ENCODE measurements at places on chromosomes 5 and 9.

DNA sequence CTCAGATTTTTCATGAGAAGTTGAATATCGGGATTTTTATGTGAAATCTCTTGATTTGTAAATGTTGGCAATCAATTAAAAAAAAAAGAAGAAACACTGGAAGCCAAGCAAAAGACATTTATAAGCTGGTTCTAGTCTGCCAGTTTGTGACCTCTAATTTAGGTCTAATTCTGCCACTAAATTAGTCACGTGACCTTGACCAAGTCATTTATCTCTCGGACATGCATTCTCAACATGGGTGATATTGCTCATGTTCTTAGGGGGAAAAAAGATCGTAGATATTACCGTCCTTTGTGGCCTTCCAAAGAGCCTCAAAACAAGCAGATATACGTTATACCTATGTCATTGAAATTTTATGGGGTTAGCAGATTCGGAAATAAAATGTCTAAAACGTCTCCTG is 52.9 kb upstream of the PTPDC1 start:
- no peak for DNase-seq

- no peak for DNase-seq
These were observed 48.1 kb upstream of the COL5A1 start for GRCh38 chr9:134593286-134594077.

DNA sequence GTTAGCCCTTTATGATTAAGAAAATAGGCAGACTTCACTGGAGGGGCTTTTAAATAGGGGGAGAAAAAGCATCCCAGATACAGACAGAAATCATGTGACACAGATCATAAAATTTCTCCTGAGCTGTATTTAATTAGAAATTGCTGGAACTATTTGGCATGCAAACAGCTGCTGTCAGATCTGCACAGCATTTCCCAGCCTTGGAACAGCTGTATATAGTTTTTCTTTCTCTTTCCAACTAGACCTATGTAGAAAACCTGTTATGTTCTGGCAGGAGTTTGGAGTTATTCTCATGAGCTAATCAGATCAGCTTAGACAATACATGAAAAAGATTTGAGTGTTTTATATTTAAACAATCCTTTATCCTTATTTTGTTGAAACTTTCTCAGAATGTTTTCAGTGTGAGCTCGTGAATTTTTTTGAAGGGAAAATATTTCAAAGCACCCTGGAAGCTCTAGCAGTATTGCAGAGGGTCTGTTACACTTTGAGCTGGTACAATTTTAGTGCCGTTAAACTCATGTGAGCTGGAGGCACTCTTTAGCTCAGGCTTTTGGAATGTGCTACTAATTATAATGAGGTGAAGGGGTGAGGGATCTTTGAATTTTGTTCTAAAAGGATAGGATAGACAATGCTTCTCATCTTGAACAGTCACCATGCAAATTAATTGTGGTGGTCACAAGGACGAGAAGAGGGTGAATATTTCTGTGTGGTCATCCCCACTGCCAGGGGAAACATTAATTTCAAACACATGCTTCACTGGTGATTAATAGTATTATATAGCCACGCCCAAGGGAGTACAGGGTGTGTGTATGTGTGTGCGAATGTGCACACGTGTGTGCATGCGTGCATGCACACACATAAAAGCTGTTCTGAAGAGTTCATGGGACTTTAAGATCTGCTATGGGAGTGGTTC is 239.4 kb upstream of the FBXL7 start:
- no peak for DNase-seq

DNA sequence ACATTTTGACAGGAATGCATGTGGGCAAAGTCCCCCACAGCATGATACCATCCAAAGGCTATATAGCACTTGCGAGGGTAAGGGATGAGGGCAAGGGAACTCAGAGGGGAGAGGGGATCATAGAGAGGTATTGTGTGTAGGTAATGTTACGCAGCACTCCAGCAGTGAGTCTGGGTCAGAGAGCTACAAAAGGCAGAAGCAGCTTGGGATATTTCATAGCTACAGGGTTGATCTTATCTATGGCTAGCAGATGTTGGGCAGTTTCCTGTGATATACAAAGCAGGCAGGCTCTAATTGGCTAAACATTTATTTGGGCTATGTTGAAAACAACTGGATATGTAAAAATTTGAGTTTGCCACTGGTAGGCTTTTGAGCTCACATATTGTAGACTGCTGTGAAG is 17.8 kb upstream of the SLCO4C1 start:
- DNase-seq = no peak

DNA sequence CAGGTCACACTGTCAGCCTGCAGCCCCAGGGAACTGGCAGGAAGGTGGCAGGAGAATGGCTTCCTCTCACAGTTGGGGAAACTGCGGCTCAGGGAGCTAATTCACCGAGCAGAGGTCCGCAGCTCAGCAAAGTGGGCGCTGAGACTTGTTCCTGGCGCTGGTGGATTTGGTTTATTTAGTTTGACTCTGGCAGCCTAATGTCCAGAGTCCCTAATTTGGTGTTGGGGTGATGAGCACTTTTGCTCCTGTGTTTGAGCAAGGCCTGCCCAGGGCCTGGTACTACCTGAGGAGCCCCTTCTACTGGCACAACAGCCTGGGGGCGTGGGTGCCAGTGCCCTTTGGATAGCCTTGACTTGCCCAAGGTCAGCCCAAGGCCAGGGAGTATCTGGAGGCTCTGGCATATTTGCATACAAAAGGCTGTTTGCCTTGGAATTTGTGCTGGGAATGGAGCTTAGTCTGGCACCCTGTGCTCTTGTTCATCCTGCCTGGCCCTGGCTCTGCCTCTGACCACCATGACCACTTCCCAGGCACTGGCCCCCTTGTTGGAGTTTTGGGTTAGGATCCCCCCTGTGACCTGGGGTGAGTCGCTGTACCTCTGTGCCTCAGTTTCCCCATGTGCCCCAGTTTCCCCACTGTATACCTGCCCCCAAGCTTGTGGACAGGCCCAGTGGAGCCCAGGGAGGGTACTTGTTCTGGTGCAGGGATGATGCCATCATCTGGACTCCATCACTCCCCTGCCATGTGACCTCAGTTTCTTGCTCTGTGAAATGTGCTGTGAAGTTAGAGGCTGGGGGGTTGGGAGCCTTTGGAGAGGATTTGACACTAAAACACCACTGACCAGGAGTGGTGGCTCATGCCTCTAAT is 1.4 kb downstream of the SUSD3 start:
- no peak for DNase-seq

GRCh38 chr5:176653401-176654385 is 6.4 kb downstream of the TSPAN17 start:
- no peak for DNase-seq

GRCh38 chr5:151351671-151352070 is 4.3 kb upstream of the SLC36A2 start:
- no peak for DNase-seq

GRCh38 chr5:87081016-87081415 is 186.7 kb upstream of the RASA1 start:
- no peak for DNase-seq

GRCh38 chr9:4563105-4563504 is 72.8 kb downstream of the SLC1A1 start:
- DNase-seq = no peak

- no peak for DNase-seq
These were observed 290.8 kb downstream of the TRPM3 start for GRCh38 chr9:70830618-70831017.

DNA sequence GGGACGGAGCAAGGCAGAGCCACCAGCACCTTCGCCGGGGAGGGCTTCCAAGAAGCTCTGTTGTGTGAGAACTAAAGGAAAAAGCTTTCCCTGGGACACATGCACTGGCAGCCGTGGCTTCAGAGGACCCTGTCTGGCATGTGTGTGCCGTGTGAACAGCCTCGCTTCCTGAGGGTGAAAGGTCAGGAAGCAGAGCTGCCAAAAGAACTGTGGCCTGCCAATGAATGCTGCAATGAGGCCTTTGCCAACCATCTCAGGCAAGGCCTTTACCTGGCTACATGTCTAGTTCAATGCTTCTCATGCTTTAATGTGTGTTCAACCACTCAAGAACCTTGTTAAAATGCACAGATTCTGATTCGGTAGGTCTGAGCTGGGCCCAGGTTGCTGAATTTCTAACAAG is 53.5 kb downstream of the NIPSNAP3B start:
- DNase-seq = no peak

DNA sequence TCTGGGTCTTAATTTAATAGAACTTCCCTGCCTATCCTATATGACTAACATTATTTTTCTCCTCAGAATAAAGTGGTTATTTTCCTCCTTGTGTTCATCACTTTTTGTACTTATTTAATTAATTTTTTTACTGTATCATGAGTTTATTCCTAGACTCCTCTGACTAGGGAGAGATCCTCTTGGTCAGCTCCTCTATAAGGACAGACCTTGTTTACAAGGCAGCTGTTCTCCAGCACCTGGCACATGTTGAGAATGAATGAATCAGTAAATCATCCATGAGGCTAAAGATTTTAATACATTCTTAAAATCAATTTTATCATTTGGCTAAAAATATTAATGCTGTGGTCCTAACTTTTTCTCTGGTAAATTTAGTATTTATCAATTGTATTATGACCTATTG is 139.8 kb downstream of the NUDT12 start:
- DNase-seq = no peak

DNA sequence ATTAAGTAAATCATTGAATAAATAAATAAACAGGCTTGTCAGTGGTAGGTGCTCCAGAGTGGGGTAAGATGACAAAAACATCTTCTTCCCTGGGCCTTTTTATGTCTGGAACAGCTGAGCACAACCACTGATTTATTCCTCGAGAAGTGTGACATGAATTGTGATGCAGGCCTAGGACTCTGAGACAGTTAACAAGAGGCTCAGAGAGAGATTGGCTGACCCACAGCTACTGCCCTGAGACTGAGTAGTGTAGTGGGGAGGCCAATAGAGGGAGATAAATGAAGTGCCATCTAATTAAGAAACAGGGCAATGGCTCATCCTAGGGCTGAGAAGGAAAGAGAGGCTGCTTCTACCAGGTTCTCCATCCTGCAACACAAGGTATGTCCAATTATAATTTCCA is 369.3 kb upstream of the TRPC7 start:
- DNase-seq = no peak

DNA sequence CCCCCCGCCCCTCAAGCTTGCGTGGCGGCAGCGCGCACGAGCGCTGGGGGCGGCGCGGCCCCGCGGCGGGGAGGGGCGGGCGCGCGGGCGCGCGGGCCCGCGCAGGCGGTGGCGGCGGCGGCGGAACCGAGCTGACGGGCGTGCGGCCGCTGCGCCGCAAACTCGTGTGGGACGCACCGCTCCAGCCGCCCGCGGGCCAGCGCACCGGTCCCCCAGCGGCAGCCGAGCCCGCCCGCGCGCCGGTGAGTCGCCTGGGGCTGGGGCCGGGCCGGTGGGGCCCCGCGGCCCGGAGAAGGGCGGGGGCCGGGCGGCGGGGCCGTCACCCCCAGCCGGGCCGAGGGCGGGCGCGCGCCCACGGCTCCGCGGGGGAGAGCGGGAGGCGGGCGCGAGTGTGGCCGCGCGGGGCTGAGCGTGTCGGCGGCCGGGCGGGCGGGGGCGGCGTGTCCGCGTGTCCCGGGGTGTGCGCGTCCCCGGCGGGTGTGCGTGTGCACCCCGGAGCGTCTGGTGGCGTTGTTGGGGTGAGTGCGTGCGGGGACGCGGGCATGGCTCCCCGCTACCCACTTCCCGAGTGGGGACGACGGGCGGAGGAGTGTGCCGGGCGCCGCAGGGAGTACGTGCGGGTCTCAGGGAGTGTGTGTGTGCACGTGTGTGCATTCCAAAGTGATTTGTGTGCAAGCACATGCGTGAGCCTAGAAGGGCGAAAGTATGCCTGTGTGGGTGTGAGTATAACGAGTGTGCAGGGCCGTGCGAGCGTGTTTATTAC is at the start of gene NEK6:
NEK6 (plus strand) TSS at position 106 of the 763 bp plus-strand sequence. CDS start 44,016 bp downstream, outside the sequence.
- DNase-seq = peak; percentile 17

DNA sequence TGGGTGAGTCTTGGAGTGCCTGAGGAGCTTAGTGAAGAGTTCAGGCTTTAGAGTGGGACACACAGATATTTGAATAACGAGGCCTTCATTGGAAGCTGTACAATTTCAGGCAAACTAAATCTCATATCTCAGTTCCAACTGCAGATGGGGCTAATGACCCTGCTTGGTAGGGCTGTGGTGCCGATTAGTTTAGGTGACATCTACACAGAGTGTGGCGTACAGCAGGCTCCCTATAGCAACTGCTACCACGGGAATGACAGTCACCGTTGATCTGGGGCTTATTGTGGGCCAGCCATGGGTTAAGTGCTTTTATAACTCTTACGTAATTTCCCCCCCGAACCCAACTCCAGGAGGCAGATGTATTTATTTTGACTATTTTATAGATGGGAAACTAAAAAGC is 70.8 kb downstream of the FAT2 start:
- no peak for DNase-seq

- no peak for DNase-seq
These were observed 181.2 kb upstream of the POU5F2 start for GRCh38 chr5:93922551-93922950.

GRCh38 chr5:122447072-122447471 is 135.0 kb downstream of the SNCAIP start:
- DNase-seq = no peak

DNA sequence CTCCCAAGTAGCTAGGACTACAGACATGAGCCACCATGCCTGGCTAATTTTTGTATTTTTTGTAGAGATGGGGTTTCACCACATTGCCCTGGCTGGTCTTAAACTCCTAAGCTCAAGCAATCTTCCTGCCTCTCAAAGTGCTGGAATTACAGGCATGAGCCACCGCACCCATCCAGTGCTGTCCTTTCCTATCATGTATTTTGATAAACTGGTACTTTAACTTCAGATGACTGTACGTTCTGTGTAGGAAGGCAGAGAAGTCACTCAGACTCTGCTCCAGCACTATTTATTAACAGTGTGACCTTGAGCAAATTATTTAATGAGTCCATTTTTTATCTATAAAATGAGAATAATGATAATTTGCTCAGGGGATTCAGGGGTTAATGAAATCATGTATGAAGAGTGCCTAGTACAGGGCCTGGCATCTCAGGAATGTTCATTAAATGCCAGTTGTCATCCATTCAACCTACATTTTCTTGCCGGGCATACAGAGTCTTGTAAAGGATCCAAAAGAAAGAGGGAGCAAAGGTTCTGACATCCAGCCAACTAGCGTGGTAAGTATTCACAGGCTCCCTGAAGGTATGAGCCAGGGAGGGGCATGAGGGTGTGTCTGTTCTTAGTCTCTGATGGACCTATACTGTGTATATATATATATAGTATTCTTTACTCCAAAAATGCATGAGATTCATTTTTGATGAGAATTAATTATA is 201.9 kb downstream of the PBX3 start:
- no peak for DNase-seq

DNA sequence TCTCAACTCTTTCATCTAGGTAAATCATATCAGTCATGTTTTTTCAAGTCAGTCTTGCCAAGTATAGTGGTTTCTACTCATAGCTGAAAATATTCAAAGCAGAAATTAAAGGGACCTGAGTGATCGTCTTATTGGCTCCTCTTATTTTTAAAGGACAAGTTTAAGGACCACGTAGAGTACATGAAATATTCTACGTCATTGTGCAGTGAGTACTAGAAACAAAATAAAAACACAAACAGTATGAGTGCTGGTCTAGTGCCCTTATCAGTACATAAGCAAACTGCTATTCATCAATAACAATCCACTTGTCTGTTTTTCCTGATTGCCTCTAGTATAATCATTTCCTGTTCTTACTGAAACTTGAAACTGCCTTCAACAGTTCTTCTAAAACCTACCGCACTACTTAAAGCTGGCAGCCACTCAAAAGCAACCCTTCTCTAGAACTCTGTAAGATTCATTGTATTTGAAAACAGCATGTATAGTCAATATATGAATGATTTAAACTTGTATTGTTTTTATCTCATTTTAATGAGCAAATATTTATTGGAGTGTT is 853.7 kb downstream of the TAF11L14 start:
- no peak for DNase-seq

- no peak for DNase-seq
These were observed 9.9 kb upstream of the ARL15 start for GRCh38 chr5:54320256-54320655.

All from activated T-helper 1 cell treated with anti-CD3 and anti-CD28 coated beads, Interleukin-2, amount 50 U/mL, for 16 hours (primary cell).